ENCODE measurements at places on chromosomes 11 and 22.

DNA sequence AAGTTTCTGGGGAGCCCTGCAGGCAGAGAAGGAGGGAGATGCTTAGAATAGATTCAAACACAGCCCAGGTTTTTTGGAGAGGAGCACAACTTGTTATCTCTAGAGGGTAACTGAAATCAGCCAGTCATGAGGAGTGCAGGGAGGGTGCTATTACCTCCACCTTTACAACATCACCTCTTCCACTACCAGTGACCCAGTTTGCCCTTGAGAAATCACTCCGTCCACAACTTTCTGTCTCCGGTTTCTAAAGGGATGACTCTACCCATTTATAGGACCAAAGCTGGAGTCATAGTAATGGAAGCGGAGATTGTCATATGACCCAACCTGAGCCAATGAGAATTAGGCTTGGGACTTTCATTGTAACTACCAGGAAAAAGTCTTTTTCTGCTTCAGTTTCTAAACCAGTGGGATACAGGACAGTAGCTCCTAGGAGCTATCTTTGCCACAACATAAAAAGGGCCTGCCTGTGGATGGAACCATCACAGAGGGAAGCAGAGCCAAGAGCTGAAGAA, 131.2 kb upstream of the SERPIND1 start:
- DNase-seq = no peak

DNA sequence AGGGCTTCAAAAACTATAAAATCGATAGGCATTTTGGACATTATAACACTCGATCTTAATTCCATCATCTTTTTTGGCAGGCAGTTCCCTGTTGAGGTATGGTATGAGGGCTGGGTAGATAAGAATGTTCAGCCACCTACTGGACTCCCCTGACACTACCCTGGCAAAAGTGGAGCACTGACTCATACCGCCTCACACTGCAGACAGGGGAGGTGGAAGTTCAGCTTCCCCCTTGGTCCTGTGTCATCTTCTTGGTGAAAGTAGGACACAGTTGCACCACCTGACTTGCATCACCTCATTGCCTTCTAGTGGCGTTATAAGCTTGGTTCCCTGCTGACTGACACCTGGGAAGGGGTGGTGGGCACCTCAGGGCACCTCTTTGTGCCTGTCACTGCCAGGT, 30.4 kb downstream of the PAAF1 start:
- DNase-seq = no peak

GRCh38 chr11:118051611-118052461, 25.0 kb upstream of the TMPRSS4 start:
- no peak for DNase-seq

- no peak for DNase-seq
Measured at GRCh38 chr22:42399315-42400271, 32.6 kb downstream of the NFAM1 start.

GRCh38 chr22:30733181-30733631, 38.5 kb downstream of the OSBP2 start:
- no peak for DNase-seq

- no peak for DNase-seq
Measured at GRCh38 chr11:45945397-45945999, 23.0 kb downstream of the LARGE2 start.

GRCh38 chr11:114167355-114167754, 107.8 kb downstream of the ZBTB16 start:
- no peak for DNase-seq

DNA sequence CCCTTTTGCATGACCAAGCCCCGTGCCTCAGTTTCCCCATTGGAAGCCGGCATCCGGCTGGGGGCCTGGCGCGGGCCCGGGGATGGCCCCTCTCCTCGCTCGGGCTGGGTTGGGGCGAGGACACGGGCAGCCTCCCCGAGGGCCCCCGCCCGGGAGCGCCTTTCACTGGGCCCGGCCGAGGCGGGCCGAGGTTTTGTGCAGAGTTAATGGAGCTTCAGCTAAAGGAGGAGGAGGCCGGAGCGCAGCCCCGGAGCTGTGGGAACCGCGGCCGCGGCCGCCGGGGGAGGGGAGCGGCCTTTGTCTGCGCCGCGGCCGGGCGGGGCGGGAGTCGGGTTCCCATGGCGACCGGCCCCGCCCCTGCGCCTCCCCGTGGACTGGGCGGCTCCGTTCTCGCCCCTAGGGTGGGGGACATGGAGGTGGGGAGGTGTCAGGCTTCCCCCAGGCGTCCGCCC, 1.4 kb upstream of the MAPK11 start:
- no peak for DNase-seq

- no peak for DNase-seq
Measured at GRCh38 chr22:47691152-47691895, 928.9 kb downstream of the TBC1D22A start.

DNA sequence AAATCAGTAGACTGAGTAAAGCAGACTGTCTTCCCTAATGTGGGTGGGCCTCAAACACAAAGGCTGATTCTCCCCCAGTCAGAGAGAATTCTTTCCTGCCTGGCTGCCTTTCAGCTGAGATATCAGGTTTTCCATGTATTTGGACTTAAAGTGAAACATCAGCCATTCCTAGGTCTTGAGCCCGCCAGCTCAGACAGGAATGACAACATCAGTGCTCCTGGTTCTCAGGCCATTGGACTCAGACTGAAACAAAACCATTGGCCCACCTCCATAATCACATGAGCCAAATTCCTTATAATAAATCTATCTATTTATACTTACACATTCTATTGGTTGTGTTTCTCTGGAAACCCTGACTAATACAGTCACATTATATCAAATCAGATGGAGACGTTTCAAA, 56.7 kb upstream of the CLPB start:
- no peak for DNase-seq

DNA sequence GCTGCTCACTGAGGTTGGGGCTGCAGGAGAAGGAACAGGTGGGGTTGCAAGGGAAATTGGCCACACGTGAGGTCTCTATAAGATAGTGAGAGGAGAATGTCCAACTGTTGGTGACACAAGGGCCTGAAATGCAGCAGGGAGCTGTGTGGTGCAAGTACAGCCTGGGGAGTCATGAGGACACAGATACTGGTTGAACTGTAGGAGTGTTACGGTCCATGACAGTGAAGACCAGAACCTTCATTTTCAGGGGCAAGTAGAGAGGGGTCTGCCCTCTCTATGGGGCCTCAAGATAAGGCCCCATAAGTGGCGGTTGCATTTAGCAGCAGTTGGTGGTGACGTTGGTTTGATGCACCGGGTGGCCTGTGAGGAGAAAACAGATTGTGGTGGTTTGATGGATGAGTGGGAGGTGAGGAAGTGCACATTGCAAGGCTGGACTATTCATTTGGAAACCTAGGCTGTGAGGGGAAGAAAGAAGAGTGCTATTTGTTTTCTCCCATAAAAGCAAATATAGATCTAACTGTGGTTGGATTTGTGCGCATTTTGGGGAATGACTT, 39.4 kb downstream of the MICAL2 start:
- no peak for DNase-seq

- no peak for DNase-seq
Measured at GRCh38 chr11:1458340-1459218, 28.0 kb downstream of the MOB2 start.

- DNase-seq = peak; percentile 27
Measured at GRCh38 chr11:127345819-127346459, 345.4 kb upstream of the KIRREL3 start.

GRCh38 chr11:1012740-1013630, 23.5 kb downstream of the MUC6 start:
- no peak for DNase-seq

DNA sequence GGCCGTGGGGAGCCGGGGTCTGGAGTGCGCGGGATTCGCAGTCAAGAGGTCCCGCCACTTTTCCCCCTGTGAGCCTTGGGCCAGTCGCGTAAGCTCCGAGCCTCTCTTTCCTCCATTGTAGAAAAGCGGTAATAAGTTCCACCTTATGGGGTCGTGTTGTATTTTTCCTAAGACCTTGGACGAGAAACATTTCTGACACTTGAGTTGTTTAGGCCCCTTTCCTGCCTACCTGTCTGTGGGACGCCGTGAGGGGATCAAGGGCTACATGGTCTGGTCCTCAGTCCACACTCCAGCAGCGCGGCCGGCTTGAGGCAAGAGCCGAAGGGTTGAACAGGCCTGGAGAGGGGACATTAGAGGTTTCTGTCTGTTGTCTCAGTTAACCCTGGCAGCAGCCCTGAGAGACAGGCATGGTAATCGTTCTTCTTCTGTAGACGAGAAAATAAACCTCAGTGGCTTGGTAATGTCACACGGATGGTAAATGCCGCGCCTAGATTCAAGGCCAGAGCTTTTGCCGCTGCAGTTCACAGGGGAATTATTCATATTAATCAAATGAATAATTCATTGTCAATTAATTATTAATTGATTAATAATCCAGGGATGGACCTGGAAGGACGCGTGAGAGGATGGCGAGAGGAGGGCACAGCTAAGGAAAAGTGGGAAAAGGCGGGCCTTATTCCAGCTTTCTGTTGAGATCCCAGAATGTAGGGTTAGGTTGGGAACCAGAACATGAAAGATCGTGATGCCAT, 545 bp downstream of the FEN1 start:
- DNase-seq = no peak

- peak; percentile 69 for DNase-seq
Measured at GRCh38 chr11:58905721-58906547, 33.4 kb upstream of the GLYATL1 start.

GRCh38 chr11:110463153-110463552, 33.4 kb downstream of the FDX1 start:
- DNase-seq = peak; percentile 33

DNA sequence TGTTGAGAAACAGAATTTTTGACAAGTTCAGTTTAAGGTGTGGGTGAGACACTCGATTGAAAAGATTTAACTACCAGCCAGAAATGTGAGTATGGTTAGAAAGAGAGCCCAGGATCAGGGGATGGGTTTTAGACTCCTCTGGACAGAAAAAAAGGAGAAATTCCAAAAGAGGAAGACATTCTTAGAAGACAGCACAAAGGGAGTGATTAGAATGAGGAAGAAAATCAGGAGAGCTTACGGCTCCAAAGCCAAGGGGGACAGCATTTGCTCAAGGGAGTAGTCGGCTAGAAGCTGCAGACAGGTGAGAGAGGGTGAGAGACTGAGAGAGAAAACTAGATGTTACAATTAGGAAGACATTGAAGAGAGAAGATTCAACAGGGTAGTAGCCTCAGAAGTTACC, 166.1 kb downstream of the ADAMTS15 start:
- no peak for DNase-seq

DNA sequence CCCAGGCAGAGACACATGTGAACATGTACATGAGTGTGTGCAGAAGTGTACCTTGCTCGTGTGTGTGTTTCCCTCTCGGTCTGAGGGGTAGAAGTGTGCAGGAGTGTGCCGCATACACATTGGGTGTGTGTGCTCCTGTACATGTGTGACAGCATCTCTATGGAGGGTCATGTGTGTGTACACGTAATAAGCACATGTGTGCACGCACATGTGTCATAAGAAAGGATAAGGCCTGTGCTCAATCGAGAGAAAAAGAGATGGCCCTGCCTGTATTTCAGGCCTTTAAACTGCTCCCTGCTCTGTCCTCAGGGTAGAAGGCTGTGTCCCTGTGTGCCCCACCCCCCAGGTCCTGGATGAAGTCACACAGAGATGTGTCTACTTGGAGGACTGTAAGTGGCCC, 61.8 kb downstream of the OTOG start:
- DNase-seq = no peak

- no peak for DNase-seq
Measured at GRCh38 chr22:50687829-50688228, 15.2 kb downstream of the SHANK3 start.

GRCh38 chr11:123407996-123408597, 22.0 kb upstream of the GRAMD1B start:
- no peak for DNase-seq

DNA sequence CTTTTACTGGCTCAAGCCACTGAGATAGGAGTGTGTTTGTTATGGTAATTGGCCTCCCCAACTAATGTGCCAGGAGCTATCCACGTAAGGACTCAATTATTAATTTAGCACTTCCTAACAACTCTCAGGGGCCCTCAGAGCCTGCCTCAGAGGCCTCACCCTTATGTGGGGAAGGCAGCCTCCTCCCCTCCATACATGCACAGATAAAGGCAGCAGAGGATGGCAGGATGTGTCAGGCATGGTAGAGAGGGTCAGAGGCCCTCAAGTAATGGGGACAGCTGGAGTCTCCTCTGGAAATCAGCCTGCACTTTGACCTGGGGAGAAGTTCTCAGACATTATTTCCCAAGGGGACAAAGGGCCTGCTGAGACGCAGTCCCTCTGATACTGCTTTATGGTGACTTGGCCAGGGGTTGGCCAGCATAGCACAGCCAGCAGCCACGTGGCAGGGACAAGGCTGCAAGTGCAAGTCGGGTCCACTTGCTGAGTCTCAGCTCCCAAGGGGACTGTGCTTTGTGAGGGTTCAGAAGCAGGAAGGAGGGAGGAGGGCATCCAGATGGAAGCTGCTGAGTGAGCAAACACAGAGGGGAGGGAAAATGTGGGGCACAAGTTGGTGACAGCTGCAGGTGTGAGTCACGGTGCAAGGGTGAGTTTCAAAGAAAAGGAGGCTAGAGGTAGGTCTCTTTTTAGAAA, 17.0 kb downstream of the MOGAT2 start:
- DNase-seq = no peak

DNA sequence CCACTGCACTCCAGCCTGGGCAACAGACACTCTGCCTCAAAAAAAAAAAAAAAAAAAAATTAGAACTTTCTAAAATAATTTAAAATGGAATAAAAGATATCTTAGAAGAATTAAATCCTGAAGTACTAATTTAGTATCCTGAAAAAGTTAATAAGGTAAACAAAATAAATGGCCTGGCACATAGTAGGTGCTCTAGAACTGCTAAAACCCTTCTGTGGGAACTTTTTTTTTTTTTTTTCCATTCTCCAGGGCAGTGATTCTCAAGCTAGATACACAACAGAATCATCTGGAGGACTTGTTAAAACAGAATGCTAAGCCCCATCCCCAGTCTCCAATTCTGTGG, 65.3 kb downstream of the MAML2 start:
- DNase-seq = no peak

GRCh38 chr22:47148956-47149728, 386.7 kb downstream of the TBC1D22A start:
- no peak for DNase-seq

- DNase-seq = peak; percentile 15
Measured at GRCh38 chr11:92861634-92862033, 107.8 kb upstream of the MTNR1B start.

DNA sequence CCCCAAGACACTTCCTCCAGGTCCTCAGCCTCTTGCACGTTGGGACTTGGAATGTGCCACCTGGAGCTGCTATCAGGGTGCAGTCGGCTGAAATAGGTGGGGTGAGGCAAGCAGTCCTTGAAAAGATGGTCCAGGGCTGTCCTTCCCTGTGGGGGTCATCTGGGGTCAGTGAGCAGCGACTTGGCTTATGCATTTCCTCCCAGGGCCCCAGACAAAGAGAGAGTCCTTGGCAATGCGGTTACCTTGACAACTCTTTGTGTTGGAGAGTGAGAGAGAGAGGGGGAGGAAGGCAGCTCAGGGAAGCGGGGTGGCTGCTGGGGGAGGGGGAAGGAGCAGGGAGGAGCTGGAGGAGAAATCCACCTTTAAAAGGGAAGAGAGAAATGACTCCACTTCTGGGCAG, 93.8 kb downstream of the MIAT start:
- DNase-seq = peak; percentile 96

- no peak for DNase-seq
Measured at GRCh38 chr11:17974246-17974645, 38.6 kb downstream of the SERGEF start.
